ENCODE measurements at places on chromosomes 7 and 10.

DNA sequence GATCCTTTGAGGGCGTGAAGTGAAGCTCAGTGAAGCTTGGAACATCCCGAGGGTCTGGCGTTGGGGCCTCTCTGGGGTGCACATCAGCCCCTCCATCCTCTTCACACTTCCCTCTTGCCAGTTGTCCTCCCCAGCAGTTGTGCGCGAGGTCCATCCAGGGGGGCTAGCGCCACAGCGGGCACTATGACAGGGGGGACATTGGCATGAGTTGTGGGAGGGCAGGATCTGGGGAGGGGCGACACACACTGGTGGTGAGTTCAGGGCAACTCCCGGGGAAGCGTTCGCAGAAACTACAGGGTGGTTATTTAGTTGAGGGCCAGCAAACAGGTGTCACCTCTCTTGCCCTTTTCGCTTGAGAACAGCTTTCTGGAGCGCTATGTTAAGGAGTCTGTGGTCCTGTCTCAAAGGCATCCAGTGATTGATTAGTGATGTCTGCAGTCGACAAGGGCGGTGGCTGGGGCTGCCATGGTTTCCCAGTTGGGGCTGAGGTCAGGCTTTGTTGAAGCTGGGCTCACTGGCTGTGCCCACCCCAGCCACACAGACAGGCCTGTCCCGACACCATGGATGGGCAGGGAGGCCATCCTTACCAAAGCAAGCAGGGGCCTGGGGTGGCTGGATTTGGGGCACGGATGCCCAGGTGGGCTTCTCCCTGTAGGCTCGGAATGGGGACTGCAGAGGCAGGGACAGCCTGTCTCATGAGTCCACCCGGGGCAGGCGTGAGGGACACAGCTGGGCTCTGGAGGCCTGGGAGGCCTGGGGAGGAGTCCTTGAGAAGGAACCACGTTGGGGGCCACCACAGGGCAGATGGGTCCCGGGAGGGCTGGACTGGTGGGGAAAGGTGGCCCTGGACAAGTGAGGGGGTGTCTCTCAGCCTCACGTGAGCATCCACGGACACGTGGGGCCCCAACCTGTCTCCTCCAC lies 59.4 kb downstream of the UNCX start:
- no peak for DNase-seq

DNA sequence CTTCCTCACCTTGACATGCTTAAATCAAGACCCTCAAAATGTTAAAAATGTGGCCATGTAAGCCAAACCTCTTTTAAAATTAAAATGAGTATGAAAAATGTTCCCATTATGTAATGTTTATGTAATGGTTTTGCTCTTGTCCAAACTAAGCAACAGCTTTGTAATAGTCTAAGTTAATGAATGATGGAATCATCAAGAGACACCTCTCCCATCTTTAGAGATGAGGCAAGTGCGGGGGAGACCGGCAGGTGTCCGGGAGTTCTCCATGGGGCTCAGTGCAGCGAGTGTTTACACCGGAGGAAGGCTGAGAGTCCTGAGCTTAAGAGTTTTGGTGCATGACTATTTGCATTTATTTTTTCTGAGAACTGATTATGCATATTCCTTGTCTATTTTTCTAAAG lies 384.9 kb upstream of the RNF32 start:
- DNase-seq: no peak

DNA sequence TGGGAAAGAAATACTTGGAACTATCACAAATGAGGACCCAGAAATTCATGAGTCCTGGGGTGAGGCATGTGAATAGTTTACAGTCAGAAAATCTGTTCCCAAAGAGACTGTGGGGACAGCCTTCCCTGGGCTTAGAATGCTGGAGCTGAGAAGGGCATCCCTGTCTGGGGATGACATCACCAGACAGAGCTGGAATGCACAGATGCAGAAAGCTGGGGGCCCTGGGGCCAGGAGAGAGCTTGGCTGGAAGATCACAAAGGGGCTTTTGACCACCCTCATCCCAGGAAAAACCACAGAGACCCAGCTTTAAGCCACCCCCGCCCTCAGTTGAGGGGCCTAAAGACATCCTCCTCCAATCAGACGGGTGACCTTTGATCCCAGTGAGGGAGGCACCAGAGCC lies 264.5 kb downstream of the PLXNA4 start:
- no peak for DNase-seq

GRCh38 chr10:17880601-17881000 lies 71.1 kb upstream of the SLC39A12 start:
- no peak for DNase-seq

- DNase-seq: no peak
Observed at GRCh38 chr7:131829947-131830558, 273.6 kb upstream of the PODXL start.

DNA sequence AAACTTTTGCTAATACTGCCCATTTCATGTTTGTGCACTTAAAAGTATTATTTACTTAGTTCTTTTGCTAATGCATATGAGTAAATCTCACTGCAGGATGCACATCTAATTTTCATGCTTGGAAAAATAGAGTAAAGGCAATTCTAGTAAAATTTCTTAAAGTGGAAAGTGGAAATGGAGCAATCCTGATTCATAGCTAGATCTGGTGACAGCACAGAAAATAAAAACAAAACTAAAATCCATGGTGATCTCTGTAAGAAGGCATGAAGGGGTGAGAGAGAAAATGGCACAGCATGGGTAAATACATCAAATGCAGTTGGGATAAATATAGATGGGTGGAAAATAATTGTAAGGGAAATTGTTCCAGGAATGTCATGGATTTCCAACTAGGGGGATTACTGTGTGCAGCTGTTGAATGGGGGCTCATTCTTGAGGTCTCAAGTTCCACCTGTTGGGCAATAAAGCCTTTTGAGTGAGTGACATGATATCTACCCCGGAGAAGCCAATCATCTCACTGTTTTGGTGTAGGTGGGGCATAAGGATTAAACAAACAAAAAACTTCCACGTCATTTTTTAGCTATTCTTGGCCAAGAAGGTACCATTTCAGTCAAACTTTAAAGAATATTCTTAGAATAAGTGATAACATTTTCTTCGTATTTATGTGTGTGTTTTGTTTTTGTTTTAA lies 1.7 kb upstream of the MCU start:
- DNase-seq: no peak

DNA sequence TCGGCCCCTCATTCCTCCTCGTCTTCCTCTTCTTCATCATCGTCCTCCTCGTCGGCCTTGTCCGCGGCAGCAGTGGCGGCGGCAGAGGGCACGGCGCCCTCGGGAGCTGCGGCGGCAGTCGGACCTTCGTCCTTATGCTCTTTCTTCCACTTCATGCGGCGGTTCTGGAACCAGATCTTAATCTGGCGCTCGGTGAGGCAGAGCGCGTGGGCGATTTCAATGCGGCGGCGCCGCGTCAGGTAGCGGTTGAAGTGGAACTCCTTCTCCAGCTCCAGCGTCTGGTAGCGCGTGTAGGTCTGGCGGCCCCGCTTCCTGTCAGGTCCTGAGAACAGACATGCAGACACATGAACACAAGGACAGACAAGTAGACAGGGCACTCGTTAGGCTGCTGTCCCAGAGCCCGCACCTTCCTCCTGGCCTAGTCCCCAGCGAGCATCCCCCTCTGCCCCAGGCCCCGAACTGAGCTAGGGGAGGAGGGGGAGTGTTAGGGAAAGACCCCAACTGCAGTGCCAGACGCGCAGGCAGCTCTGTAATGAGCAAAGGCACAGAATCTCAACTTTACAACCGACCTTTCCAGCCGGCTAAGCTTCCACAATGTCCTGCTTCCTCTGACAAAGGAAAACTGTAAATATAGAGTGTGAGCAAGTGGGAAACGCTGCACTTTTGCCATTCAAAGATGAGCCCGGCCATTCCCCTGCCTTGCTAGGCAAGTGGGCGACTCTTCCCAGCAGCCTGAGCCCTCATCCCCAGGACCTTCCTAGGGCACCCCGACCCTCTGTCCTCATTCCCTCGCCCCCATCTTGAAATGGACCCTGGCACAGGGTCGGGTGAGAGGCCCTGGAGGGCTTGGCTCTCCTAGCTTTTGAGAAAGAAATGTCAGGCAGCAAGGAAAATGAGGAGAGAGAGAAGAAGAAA lies 1.3 kb downstream of the HOXA7 start:
- DNase-seq: no peak

- no peak for DNase-seq
Observed at GRCh38 chr10:29204070-29204800, 84.6 kb upstream of the LYZL1 start.

GRCh38 chr10:8122611-8123369 lies 68.3 kb downstream of the GATA3 start:
- DNase-seq: no peak

- DNase-seq: peak; percentile 64
Observed at GRCh38 chr7:130945411-130945811, 211.4 kb upstream of the KLF14 start.

GRCh38 chr10:103558911-103559310 lies 65.4 kb downstream of the NEURL1 start:
- DNase-seq: no peak

- DNase-seq: no peak
Observed at GRCh38 chr7:116150588-116150987, 59.8 kb upstream of the TES start.

GRCh38 chr7:29254591-29254990 lies 60.0 kb downstream of the CHN2 start:
- no peak for DNase-seq

GRCh38 chr7:29090836-29091601 lies 55.3 kb downstream of the CPVL start:
- DNase-seq: no peak

GRCh38 chr7:87370660-87371180 lies 25.3 kb downstream of the CROT start:
- no peak for DNase-seq

DNA sequence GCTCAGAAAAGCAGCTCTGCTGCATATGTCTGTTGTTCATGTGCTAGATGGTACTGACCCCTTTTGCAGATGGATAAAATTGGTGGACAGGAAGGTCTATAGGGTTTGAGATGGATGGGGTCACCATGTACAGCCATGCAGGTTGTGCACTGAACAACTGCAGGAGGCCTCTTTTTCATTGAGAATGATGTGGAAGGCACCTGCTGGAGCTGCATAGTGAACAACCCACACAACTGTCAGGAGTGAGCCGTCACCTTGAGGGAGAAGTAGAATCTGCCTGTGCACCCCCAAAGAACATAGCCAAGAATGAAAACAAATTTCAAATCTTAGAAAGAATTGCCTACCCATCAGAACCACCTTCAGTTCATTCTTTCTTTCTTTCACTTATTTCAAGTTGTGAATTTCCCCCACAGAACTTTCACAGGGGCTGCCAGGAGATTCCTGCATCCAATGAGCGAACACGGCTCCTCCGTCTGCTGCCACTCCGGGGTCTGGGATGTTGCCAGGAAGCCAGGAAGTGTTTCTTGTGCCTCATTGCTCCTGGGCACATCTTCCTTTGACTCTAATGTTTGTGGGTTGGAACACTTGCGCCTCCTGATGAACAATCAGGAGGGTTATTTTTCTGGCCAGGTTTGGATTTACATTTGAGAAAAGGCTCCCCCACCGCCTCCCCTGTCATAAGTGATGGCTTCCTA lies 53.7 kb upstream of the DOCK1 start:
- DNase-seq: no peak

- DNase-seq: no peak
Observed at GRCh38 chr10:90222372-90222771, 521.0 kb downstream of the KIF20B start.

DNA sequence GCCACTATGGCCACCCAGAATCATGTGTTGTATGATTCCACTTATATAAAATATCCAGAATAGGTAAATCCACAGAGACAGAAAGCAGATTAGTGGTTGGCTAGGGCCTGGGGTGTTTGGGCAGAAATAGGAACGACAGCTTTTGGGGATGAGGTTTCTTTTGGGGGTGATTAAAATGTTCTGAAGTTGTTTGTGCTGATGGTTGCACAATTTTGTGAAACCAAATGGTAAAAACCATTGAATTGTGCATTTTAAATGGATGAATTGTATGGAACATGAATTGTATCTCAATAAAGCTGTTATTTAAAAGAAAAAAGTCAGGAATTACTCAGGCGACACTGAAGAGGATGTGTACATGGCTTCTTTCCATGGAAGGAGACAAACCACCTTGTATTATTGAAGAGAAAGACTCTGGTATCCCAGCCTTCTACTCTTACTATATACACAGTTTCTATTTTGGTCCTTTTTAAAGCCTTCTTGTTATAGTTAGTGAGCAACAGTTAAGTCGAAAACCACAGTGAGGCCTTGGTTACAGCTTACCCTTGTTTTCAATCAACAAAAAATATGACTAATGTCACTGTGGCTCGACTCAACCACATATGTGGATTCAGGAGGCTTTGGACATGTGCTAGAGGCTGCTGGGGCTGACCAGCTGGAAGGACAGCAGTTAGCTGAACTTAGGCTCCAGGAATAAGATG lies 57.1 kb upstream of the KMT2E start:
- peak; percentile 60 for DNase-seq

DNA sequence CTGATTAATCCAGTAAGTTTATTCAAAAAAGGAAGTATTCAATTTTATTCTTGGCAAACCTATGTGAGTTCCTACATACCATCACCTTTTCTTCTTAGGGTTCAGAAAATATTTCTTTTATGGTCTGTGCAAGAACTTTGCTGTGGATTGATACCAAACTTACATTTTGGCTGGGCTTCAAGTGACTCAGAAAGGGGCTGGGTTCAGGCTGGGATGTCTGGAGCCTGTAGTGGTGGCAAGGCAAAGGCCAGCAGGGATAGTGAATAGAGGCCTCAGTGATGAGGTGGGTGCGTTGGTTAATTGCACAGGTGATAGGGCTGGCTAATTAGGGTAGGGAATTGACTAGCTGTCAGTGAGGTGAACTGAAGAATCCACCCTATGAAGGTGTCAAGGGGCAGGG lies 40.2 kb upstream of the ATXN7L1 start:
- no peak for DNase-seq

- DNase-seq: peak; percentile 29
Observed at GRCh38 chr10:85548034-85548433, 818.6 kb downstream of the GRID1 start.

DNA sequence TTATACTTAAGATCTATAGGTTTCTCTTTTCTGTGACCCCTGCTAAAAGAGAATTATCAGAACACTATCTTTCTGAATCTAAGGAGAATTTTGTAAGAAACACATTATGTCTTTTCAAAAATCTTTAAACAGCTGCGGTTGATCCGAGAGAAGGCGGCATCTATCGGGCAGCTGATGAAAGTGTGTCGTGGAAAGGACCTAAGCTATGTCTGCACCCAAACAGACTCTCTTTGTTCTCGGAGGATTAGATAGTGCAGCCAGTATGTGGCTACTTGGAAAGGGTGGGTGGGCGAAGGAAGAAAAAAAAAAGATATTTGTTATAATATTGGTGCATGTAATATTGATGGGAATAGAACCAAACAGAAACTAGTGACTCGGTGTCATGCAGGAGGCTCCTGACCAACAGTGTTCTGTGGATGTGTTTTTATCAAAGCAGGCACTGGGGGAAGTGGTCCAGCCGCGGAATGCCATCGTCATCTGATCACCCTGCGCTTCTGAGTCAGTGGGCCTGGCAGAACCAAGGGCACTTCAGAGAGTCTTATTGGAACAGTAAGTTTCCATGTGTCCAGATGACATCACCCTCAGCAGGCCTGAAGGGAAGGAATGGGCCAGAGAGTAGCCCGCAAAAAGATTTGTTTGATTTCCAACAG lies 509.7 kb upstream of the AKR1E2 start:
- DNase-seq: no peak

- DNase-seq: no peak
Observed at GRCh38 chr7:78786055-78786454, 667.4 kb downstream of the MAGI2 start.
